NCI-H2081 treated with DMSO at 0.1 percent for 48 hours (cell line): ENCODE measurements at places on chromosomes 5 and 9.
A peak's percentile ranks its signal among the peaks of the same experiment; 100 is the strongest.

DNA sequence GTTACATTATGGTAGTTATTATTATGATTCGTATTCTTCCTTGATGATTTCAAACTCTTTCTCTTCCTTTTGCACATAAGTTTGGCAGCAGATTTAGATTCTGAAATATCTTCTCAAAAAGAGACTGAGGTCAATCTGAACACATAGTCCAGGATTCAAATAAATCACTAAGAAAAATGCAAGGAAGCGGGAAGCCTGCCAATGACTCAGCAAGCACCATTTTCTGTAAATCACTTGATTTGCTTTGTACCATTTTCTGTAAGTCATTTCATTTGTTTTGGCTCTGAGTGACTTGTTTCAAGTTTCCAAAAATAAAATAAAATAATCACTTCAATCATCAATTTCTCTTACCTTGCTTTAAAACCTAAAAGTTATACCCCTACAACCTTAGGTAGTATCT lies 24.6 kb upstream of the GLIS3 start:
- no peak for DNase-seq

- DNase-seq = no peak
Measured at GRCh38 chr5:51686622-51687021, 303.4 kb downstream of the ISL1 start.

- no peak for DNase-seq
Measured at GRCh38 chr9:33297432-33297831, 7.1 kb downstream of the NFX1 start.

- no peak for DNase-seq
Measured at GRCh38 chr9:136187683-136188586, 17.0 kb downstream of the LHX3 start.

GRCh38 chr9:111798786-111799185 lies 4.0 kb upstream of the SHOC1 start:
- DNase-seq = no peak

DNA sequence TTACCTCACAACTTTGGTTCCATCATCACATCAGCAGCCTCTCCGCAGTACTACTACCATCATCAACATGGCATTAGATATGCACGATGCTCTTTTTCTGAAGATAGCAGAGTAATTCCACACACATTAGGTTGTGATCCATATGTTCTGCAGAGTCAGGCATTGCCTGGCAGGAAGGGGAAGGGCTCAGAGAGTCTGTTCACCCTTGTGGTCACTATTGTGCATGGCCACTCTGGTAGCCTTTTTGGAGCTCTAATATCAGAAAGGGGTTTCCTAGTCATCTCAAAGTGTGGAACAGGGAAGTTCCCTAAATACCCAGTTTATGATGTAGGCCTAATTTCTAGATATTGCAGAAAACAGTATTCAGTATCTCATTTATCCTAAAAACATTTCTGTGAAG lies 373.6 kb downstream of the BNC2 start:
- DNase-seq = no peak

DNA sequence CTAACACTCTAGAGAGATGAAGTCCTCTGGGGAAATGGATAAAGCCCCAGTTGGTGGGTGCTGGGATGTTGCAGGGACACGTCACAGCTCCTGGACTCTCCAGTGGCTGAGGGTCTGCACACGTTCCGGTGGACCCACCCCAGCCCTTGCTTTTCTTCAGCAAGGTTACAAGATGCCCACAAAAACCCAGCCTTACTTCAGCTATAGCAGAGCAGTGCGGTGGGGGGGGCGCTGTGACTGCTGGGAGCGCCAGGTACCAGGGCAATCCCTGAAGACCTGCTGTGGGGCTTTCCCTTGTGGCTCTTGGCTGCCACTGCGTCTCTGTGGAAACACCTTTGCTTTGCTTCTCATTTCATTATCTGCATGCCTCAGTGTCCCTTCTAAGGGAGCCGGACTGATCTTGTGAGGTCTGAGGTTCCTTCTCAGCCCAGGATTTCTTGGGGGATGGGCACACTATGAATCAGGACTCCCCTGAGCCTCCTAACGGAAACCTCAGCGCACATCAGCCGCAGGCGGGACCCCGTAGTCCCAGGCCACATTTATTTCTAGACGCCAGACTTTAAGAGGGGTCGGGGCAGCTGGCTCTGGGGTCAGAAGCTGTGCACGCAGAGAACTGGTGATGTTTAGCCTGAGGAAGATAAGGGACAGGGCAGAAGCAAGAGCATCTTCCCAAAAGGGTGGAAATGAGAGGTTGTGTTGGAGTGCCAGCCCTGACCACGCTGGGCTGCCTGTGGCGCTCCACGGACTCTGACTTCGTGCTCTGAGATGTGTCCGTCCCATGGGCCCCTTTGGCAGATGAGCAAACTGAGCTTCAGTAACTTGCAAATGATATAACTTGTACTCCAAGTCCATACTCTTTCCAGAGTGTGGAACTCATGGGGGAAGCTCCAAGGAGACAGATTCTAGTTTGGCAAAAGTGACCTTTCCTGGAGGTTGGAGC lies 106.8 kb downstream of the WNK2 start:
- DNase-seq = no peak

DNA sequence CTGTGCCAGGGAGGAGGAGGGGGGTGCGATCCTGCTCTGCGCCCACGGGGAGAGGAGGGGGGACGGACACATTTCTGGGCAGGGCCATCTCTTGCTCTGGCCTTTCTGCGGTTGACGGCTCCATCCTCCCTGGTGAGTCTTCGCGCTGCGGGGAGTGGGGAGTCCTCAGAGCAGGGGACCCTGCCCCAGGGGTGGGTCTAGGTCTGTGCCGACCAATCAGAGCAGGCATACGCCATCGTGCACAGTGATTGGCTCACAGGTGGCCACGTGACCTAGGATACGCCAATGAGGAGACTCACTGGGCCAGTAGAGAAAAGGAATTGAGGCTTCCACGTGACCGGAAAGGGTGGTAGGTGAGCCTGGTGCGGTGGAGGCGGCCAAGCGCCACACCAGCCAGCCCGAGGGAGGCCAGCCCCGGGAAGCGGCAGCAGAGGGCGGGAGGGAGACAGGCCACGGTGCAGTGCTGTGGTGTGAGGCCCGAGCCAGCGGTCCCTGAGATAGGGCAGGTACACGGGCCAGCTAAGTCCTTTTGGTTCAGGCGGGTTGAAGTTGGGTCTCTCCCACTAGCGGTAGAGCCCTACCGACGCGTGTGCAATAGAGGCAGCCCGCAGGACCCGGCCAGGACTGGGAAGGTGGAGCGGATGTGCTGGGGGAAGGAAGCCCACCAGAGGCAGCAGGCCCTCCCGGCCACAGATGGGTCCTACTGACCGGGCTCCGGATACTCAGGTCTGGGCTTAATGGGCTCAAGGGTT lies 65.2 kb upstream of the RNF130 start:
- DNase-seq = no peak

- DNase-seq = peak; percentile 11
Measured at GRCh38 chr5:140547508-140548299, at the start of gene EIF4EBP3. Gene EIF4EBP3, plus strand, starts transcription at chr5:140547662. Its CDS starts 76 bp downstream, at chr5:140547738.

DNA sequence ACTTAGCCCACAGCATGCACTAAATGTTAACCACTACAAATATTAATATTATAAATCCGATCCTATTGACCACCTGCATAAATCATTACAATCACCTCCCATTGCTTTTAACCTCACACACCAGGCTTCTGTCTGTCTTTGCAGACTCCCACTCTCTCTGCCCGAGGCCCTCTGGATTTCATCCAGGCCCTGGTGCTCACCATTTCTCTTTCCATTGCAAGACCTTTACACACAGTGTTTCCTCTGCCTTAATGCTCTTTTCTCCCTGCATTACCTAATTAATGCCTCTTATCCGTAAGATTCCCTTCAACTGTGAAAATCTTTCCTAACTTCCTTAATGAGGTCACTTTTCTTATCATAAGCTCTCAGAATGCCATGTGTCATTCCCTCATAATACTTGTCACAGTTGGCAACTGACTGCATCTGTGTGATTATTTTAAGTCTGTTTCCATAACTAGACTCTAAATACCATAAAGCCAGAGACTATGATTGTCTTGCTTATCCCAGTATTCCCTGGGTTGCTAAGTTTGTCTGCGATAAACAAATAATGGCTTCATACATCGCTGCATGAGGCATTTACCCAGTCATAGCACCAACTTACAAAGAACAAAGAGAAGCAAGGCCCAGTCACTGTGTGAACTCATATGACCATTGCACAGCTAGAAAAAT lies 155.1 kb downstream of the CCDC192 start:
- DNase-seq = no peak

DNA sequence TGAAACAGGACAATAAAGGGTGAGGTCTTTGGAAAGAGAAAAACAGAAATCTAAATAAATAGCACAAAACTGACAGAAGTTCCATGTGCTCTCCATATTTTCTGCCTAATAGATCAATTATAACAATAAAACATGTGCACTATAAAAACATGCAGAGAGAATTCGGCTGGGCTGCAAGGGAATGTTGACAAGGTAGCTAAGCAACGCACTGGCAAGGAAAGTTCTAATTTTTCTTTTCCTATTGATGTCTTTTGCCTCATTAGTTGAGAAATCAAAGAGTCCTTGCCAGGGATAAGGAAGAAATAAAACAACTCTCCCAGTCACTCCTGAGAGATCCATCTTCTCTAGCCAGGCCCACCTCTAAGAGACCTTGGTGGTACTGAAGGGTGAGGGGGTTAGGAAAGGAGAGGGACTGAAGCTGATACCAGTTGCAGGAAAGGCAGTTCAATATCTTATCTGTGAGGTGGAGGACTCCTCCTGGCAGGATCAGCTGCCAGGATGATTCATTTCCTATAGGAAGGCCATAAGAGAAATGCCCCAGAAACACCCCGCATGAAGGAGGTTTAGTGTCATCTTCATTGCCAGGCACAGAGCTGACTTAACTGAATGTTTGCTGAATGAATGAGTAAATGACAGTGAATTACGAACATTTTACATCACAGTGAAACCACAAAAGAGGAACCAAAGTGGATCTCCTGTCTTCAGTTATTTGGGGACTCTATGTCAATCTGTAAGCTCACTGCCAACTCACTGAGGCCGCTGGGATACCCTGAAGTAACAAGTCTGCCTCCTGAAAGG lies 63.7 kb upstream of the IFNK start:
- no peak for DNase-seq

DNA sequence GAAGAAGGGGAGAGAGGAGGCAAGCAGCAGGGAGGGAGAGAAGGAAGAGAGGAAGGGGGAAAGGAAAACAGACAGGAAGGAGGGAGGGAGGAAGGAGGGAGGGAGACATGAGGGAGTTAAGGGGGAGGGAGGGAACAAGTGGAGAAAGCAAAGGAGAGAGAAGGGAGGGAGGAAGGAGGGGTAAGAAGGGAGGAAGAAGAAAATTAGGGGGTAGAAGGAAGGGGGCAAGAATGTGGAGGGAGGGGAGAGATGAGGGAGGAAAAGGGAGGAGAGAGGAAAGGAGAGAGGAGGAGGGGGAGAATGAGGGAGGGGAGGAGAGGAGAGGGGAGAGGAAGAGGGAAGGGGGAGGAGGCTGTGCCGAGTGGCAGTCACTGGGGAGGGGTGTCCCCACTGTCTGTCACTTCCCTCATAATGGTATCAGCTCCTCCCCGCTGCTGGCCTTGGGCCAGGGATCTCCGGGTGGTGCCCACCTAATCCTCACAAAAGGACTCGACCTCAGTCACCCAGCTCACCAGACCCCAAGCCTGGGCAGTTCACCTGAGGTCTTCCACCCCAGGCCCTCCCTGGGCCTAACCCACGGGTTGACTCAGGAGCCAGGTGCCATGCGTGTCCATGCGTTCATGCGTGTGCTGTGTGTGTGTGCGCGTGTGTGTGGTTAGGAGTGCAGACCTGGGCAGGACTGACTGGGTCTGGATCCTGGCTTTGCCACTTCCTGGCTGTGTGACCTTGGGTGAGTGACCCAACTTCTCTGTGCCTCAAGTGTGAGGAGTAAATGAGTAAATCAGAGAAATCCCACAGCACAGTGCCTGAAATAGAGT lies 18.1 kb downstream of the C9orf50 start:
- no peak for DNase-seq

- DNase-seq = no peak
Measured at GRCh38 chr5:130966990-130967525, 198.0 kb downstream of the HINT1 start.

DNA sequence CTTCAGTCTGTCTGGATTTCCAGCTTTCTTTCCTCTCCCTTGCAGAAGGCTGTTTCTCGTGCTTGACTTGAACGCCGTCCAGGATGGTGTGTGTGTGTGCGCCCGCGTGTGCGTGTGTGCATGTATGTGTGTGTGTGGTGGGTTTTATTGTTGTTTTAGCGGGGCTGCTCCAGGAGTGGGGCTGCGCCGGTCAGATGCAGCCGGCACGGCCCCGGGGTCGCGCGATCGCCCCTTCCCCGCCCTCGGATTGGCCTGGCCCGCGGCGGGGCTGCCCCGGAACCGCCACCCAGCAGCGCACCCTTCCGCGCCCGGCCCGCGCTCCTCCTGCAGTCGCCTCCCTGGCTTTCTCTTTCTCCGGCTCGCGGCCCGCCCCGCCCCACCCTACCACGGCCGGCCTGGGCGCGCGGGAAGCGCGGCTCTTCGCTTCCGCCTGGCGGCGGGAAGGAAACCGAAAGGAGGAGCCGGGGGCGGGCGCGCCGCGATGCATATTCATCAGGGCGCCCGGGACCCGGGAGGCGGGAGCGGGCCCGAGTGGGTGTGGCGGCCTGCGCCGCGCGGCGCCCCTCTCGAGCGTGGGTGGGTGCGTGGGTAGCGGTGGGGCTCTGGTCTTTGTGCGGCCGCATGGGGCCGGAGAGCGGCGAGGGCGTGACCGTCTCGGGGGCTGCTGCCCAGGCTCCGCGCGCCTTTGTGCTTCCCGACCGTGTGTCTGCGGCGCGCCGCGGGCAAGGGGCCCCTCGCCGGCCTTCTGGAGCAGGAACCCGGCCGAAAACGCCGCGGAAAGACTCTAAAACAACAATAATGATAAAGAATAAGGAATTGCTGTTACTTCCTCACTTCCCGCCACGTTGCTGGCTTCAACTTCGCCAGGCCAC lies 8.5 kb upstream of the NFIB start:
- peak; percentile 74 for DNase-seq

DNA sequence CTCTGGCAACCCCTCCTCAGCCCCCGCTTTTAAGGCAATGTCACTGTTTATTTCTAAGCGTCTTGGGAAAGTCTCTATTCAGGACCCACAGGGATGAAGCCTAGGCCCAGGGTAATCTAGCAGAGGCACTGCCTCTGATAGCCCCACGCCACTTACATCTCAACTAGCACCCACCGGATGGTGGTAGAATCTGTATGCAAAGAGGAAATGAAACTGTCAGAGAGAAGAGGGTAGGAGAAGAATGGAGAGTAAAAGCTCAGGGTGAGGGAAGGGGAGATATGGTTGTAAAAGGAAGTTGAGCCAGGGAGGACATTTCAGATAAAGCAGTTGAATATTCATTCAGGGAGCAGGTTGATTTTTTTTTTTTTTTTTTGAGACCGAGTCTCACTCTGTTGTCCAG lies 3.0 kb downstream of the FRRS1L start:
- DNase-seq = no peak

- no peak for DNase-seq
Measured at GRCh38 chr5:138605254-138605972, 30.2 kb upstream of the HSPA9 start.

DNA sequence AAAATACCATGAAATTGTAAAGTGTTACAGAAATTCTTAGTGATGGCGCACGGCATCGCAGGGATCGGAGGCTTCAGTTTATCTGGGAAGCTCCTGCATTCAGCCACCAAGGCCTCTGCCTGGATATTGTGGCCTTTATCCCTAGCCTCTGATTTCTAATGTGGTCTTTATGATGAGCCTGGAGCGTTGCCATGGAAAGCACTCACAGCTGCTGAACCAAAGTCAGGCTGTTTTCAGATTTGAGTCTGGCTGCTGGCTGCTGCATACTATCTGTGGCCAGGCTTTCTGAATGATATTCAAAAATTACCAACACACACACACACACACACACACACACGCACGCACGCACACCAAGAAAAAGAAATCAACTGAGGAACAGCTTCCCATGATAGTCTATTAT lies 101.1 kb upstream of the ZNF366 start:
- no peak for DNase-seq
